ENCODE measurements at places on chromosomes 1 and 21.

GRCh38 chr1:174191349-174191862 lies 32.1 kb downstream of the RABGAP1L start:
- DNase-seq: no peak

- no peak for DNase-seq
Observed at GRCh38 chr1:78606274-78606673, 14.0 kb upstream of the IFI44L start.

DNA sequence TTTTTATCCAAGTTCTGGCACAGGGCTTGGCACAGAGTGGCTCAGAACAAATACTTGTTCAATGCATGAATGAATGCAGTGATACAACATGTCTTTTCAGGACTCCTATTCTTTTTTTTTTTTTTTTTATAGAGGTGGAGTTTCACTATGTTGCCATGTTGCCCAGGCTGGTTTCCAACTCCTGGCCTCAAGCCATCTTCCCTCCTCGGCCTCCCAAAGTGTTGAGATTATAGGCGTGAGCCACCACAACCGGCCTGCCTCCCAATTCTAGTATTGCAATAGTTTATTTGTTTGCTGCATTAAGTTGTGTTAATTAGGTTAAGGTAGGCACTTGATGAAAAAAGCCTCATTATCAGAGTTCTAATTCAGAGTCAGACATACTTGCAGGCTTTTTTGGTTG lies 17.9 kb downstream of the UBE4B start:
- DNase-seq: no peak

GRCh38 chr1:7610106-7610731 lies 160.9 kb upstream of the VAMP3 start:
- DNase-seq: no peak

DNA sequence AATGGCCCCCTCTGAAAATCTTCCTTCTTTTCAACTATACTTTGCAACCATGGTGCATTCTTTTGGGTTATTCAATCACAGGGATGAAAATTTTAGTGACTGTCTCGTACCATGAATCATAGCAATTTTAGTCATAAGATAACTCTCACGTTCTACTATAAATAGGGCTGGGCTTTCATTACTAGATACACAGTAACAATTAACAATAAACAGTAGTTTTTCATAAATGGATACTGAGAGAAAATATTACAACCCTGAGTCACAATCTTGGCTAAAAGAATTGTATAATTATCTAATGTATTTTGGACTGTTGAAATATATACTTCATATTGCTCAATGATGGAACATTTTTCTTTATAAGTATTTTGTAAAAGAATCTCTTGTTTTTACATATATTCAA lies 96.1 kb downstream of the TEX35 start:
- no peak for DNase-seq

GRCh38 chr1:69569175-69569541 lies 1.4 kb downstream of the LRRC7 start:
- no peak for DNase-seq

GRCh38 chr1:167737169-167737568 lies 15.4 kb downstream of the MPZL1 start:
- no peak for DNase-seq

DNA sequence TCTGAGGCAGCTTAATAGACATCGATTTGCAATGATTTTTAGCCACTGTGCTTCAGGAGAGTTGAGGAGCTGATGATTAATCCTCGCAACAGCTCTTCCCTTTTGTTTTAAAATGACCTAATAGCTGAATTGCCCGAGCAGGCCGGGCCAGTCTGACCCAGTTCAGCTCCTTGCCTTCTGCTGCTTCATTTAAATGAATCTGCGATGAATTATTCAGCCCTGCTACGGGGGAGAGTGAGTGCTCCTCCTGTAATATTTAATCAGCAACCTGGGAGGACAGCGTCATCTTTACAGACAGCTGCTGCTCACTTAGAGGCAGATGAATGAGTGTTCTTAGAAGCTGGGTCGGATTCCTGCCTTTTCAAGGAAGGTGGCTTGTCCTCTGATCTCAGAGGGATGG lies 325.1 kb downstream of the CAMTA1 start:
- DNase-seq: no peak

DNA sequence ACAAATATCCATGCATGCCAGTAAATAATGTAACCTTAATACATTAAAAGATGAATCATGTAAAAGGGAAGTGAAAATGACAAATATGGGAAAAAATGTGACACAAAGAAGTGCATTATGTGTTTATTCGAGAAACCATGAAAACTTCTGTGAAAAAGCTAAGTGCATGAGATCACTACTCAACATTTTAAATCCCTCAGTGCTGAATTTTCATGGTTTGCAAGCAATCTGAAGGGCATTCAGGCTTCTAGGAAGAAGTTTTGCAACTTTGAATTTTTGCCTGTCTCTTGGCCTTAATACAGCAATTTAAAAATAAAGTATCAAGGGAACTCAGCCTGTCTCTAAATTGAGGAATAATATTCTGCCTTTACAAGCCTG lies 78.2 kb downstream of the MAP3K7CL start:
- no peak for DNase-seq

DNA sequence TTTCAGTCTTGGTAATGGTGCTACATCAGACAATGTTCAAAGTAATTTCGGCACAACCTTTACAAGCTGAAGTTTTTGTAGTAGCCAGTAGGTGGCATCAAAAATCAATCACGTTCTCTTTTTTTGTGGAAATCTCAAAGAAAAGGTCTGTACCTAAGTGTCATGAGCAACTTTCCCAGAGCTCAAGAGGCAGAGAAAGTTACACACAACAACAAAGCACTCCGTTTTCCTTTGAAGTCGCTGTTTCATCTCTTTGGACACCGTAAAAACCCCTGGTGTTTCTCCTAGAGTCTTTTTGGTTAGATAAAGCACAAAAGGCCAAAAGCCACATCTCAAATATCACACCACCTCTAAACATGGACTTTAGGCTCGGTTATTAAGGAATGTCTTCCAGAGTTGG lies 131.6 kb downstream of the LHX8 start:
- DNase-seq: no peak

DNA sequence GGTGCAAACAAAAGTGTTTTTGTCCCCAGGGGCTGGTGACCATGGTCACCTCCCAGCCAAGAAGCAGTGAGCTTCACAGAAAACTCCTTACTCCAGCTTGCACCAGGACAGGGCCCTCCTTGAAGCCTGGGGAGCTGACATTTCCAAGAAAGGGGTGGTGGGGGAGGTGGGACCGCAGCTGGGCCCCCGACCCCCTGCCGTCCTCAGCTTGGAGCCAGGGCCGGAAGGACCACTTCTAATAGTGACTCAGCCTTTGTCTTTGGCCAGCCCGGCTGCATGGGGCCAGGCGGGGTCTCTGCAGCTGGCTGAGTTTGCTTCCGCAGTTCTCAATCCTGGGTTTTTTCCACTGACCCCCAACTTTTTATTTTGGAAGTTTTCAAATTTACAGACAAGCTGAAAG lies 136.5 kb upstream of the POU3F1 start:
- no peak for DNase-seq

DNA sequence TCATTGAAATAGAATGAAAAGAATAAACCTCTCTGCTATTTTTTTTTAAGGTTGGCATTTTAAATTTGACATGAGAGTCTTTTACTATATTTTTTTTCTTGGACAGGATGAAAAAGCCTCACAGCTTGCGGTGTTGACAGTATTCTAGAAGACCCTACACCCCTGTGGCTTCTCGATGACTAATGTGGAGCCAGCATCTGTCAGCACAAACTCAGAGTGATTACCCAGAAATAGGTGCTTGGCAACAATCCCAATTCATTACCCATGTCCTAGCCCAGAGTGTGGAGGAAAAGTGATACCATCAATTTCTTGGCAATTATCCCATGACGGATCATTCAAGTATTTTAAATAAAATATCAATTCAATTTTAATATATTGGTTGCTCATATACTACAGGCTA lies 186.8 kb upstream of the MAP1LC3C start:
- no peak for DNase-seq

GRCh38 chr1:38046333-38046883 lies at the start of gene POU3F1:
POU3F1 (minus strand) TSS chr1:38046793; CDS start chr1:38046743, 50 bp downstream.
- DNase-seq: no peak

DNA sequence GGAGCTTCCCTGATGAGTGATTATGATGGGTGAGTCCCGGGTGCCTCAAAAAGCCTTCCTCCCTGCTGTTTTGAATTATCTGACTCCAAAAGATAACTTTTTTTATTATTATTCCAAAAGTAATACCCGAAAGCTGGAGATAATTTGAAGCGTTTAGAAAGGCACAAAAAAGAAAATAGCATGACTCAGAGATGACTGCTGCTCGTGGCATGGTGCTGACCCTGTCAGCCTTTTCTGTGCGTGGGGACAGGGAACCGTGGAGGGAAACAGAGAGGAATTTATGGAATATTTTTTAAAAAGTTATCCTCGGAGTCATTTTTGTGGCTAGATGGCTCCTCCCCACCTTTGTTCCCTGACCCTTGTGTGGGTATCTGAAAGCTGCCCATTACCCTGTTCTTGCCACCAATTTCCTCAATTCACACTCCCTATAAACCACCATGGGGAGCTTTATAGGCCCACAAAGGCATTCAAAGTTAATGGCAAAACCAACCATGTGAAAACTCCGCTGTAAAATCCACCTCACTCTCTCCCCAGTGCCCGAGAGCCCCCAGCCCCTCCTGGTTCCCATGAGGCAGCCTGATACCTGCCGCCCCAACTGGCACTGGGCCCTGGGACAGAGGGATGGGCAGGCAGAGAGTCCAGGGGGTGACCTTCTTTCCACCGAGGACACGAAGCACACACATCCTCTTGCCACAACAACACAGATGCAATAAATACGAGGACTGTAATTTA lies 37.5 kb downstream of the IGSF21 start:
- no peak for DNase-seq

DNA sequence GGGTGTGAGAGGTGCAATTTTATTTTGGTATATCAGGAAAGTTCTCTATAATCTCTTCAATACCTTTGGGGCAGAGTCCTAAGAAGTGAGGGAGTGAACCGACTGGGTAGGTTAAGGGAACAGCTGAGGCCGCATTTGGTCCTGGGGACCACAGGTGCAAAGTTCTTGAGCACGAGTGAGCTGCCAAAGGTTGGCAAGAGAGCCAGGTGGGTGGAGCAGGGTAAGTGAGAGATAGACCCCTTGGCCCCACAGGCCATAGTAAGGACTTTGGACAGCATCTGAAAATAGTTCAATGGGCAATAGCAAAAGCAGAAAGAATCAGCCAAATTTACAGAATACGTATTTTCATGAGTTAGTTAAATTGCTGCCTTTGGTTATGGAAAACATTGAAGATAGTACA lies 11.0 kb upstream of the NID1 start:
- DNase-seq: no peak

GRCh38 chr1:110387048-110387754 lies 3.6 kb downstream of the SLC16A4 start:
- DNase-seq: no peak

GRCh38 chr1:71350805-71351204 lies 270.0 kb upstream of the ZRANB2 start:
- no peak for DNase-seq

- no peak for DNase-seq
Observed at GRCh38 chr1:47182676-47183235, 7.1 kb downstream of the PDZK1IP1 start.

DNA sequence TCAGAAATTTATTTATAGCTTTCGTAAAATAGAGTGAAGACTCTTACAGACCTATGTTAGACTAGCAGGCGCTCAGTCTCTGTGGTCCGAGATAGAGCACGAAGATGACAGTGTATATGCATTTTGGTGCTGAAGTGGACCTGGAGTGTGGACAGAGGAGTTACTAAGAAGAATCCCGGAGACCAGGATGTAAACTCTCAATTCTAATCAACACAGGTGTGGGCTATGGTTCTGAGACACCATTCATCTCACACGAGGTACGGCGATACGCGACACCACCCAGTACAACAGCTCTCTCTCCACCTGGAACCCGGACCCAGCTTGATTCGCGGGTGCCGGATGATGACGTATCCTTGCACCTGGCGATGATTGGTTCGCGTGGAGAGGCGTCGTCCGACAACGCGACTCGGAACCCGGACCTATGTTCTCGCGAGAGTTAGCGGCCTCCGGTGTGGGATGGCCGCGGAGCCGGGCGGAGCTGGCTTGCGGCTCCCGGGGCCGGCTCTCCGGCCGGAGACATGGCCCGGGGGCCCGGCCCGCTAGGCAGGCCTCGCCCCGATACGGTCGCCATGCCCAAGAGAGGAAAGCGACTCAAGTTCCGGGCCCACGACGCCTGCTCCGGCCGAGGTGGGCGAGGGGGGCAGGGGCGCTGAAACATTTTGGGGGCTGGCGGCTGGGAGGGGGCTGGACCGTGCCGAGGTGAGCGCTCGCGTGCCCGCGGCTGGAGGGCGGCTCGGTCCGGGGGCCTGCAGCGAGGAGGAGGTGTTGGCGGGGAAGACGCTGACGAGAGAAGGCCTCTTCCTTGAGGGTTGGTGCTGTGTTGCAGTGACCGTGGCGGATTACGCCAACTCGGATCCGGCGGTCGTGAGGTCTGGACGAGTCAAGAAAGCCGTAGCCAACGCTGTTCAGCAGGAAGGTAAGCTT lies at the start of gene TMEM183A:
Gene TMEM183A (plus strand): TSS at position 427 of the 924 bp plus-strand sequence. CDS start 92 bp downstream, at position 519.
- peak; percentile 98 for DNase-seq

DNA sequence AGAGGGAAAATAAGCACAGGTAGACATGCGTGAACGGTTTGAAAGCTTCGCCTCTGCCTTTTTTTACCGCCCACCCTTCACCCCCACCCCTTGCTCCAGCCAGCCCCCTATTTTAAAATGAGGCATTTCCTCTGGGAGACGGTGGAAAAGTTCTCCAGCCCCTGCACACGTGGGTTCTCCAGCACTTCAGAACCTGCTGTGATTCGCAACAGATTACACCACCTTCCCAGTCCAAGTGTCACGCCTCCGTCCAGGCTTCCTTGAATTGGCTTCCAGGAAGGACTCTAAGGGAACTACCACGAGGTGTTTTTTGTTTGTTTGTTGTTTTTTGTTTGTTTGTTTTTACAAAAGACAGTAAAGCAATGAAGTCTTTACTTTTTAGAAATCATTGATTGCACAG lies 2.6 kb downstream of the LRRC7 start:
- no peak for DNase-seq

DNA sequence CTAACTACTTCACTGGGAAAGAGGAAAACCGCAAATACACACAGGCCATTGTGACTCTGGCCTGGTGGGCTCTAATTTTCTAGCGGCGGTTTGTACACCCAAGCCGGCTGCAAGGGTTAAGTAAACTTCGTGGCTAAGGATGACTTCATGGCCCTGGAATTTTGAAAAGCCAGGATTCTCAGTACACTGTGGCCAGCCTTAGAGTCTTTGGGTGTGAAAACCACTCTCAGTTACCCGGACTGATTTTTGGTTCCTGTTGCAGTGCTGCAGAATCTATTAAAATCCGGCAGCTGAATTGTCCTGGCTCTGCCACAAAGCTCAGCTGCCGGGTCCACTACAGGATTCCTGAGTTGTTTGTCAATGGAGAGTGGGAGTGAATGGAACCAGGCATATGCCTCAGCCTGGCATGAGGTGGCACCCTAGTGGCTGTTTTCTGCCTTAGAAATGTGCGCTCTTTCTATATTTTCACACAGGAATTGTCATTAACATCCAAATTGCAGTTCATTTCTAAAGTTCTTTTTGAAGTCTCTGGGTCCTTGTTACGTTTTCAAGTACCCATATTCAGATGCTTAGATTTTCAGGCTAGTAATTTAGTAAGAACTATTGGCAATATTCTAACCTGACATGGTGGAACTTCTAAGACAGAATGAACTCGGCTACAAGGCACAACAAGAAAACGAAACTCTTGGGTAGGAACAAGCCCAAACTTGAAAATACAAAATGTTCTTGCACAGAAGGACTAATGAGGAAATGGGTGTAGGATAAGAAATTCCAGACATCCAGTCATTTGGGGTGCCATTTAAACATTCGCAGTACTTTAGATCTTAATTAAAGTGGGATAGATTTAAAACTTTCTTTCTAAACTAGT lies 255.9 kb downstream of the NFIA start:
- peak; percentile 80 for DNase-seq
